ENCODE measurements at places on chromosomes 12 and 14. TPM values are rescaled to one million over a fixed set of nuclear protein-coding genes. Genes with fewer than 3 reads are reported as not detected.

GRCh38 chr14:30738978-30739377, 116.9 kb downstream of the SCFD1 start:
- no peak overlapping the region for H3K27ac ChIP-seq
- no peaks in the 10 kb centered on the region for H3K4me1 ChIP-seq
- no peaks in the 10 kb centered on the region for H3K27me3 ChIP-seq

Gene RFX4
- not detected for total RNA-seq

Gene TSHR
- not detected for total RNA-seq

Gene LMNTD1
- total RNA-seq = not detected

DNA sequence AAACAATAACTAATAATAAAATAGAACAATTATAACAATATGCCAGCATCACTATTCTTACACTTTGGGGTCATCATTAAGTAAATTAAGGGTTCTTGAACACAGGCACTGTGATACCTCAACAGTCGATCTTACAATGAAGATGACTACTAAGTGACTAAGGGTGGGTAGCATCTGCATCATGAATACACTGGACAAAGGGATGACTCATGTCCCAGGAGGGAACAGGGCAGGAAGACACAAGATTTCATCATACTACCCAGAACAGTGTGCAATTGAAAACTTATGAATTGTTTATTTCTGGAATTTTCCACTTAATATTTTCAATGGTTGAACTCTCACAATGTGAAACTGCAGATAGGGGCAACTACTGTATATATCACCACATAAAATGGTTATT, 19.7 kb downstream of the TSPAN19 start:
- no peaks in the 10 kb centered on the region for H3K27me3 ChIP-seq
- H3K36me3 ChIP-seq = no peaks in the 10 kb centered on the region
- no peak overlapping the region for H3K27ac ChIP-seq
- H3K4me1 ChIP-seq = no peaks in the 10 kb centered on the region
- DNase-seq = no peak
- no peak overlapping the region for H3K4me3 ChIP-seq
